Retina (tissue), 1 donor: ENCODE measurements at places on chromosomes 11 and 22.
A peak's percentile ranks its signal among the peaks of the same experiment; 100 is the strongest.

- DNase-seq: no peak
Measured at GRCh38 chr11:21474529-21474928, 718.4 kb upstream of the ANO5 start.

DNA sequence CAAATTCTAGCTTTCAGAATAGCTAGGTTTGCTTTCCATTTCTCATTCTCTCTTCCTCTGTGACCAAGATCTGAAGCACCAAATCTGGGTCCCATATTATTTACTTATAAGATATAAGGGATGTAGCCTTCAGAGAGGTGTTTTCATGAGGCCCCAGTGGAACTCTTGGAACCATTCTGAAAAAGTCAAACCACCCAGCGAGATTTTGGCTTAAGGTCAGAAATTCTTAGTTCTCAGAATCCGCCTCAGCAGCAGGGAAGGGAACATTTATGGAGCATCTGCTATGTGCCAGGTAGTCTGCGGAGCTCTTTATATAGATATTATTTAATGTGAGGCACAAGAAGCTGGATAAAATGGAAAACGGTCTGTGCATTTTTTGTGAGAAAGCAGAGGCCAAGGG is 6.3 kb downstream of the NAV2 start:
- DNase-seq: no peak

GRCh38 chr11:65778901-65779668 is 1.7 kb downstream of the AP5B1 start:
- no peak for DNase-seq

DNA sequence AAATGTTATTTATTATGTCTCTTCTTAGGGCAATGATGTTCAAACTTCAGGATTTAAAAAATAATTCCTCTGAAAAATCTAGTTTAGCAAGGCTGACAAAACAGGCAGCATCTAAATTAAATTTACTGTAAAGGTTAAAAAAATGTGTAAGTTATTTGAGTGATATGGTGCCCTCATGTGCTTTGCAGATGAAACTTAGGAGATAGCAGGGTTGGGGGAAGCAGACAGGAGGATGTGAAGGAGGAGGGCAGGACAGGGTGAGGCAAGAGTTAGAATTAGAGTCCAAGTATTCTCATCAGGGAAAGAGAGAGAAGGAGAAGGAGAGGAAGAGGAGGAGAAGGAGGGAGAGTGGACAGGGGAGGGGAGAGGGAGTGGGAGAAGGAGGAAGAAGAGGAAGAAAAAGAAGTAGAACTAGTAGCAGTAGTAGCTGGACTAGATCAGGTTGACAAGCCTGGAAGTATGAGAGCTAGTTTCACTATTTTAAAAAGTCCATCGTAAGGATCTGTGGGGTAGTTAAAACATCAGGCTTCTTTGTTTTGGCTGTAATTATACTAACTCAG is 141.2 kb upstream of the SESN3 start:
- DNase-seq: no peak

GRCh38 chr22:19517171-19517500 is 7.1 kb downstream of the CLDN5 start:
- no peak for DNase-seq

DNA sequence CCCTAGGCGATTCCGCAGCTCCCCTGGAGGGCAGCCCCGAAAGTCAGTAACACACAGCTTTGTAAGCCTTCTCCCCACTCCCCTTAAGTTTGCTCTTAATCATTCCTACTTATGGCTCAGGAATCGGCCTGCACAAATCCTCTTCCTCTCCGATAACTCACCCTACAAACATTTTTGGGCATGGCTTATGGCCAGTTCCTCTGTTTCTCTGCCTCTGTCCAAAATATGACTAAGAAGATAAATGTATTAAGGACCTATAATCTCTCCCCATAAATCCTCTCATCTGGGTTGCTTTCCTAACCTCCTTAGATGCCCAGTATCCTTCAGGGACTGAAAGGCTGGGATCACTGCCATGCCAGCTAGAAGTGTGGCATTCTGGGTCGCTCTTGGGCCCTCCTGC is 41.0 kb downstream of the PAMR1 start:
- no peak for DNase-seq

- no peak for DNase-seq
Measured at GRCh38 chr22:23158516-23159290, 13.4 kb downstream of the RAB36 start.

GRCh38 chr11:103619938-103620337 is 416.5 kb upstream of the DDI1 start:
- no peak for DNase-seq

- no peak for DNase-seq
Measured at GRCh38 chr22:44823806-44824205, 71.4 kb downstream of the ARHGAP8 start.

GRCh38 chr11:59962107-59962482 is 1.7 kb upstream of the OOSP4A start:
- no peak for DNase-seq

- no peak for DNase-seq
Measured at GRCh38 chr11:46836870-46837269, 9.2 kb downstream of the CKAP5 start.

DNA sequence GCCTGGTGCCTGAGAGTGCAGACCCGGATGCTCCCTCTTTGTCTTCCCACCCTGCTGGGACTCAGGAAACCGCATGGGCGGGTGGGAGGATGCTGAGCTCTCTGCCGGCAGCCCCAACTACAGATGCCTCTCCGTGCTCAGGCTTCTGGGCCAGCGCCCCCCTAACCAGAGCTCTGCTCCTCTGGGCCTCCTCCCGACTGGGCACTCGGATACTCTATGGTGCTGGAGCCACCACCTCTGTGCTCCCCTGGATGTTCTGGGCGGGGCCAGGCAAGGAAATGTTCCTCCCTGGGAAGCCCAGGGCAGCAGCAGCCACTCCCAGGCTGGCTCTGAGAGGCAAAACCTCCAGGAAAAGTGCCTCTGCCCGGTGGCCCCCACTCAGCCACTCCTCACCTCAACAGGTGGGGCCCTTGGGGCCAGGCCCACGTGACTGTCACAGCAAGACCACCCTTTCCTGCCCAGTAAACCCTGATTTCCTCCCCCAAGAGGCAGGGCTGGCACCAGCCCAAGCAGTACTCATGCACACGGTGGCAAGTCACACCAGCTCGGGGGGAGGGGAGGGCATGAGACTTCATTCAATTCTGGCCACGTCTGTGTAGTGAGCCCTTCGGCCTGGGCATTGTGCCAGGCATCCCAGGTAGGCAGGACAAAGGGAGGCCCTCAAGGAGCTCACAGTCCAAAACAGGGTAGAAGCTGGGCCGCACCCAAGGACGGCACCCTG is 54.7 kb upstream of the TCF20 start:
- no peak for DNase-seq

- DNase-seq: no peak
Measured at GRCh38 chr11:119993722-119994121, 144.2 kb downstream of the TRIM29 start.

GRCh38 chr11:71420455-71421241 is 27.5 kb downstream of the DHCR7 start:
- peak; percentile 64 for DNase-seq

- no peak for DNase-seq
Measured at GRCh38 chr11:19080579-19080993, 20.1 kb upstream of the MRGPRX2 start.

DNA sequence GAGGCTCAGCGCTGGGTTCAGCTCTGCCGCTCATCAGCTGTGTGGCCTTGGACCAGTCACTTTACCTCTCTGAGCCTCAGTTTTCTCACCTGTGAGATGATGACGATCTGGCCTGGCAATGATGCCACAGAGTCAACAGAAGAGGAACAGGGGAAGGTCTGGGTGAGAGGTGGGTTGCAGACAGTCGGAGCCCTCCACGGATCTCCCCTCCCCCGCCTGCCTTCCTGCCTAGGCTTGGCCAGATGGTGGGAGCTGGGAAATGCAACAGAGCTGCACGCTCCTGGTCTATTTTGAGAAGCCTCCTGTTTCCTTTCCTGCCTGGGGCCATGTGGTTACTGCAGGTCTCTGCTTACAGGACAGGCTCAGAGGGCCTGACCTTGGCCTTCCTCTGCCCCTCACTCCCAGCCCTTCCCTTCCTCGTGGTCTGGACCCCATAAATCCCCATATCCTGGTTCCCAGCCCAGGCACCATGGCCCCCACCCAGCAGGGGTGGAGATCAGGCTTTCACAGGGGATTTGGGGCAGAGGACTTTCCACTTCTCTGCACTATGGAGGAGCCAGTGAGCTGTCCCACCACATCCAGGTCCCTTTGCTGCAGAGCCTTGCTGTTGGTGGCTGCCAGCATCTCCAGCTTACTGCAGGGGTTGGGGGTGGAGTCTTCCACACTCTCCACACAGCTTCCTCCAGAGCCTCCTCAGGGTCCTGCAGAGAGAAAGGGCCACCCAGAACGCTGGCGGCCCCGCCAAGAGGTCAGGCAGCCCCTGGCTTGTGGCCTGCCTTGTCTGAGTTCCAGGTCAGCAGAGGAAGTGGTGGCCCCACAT is 46.9 kb downstream of the C11orf96 start:
- peak; percentile 41 for DNase-seq

DNA sequence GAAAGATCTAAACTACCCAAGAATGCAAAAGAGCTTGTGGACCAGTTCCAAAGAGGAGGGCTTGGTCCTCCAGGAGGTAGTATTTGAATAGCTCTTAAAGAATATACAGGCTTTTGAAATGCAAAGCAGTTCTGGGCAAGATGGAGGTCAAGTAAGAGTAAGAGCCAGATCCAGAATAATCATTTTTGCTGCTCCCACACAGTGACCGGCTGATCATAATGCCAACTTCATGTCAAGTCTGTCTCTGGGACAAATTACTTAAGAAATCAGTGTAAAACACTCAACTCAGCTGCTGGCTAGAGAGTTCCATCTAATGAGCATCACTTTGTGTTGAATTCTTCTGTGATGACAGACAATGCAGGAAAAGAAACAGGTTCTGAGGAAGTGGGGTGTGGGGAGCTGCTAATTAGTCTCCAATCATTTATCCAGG is 250.9 kb upstream of the NARS2 start:
- peak; percentile 55 for DNase-seq

- peak; percentile 41 for DNase-seq
Measured at GRCh38 chr11:116879800-116880625, 42.6 kb upstream of the APOA1 start.

DNA sequence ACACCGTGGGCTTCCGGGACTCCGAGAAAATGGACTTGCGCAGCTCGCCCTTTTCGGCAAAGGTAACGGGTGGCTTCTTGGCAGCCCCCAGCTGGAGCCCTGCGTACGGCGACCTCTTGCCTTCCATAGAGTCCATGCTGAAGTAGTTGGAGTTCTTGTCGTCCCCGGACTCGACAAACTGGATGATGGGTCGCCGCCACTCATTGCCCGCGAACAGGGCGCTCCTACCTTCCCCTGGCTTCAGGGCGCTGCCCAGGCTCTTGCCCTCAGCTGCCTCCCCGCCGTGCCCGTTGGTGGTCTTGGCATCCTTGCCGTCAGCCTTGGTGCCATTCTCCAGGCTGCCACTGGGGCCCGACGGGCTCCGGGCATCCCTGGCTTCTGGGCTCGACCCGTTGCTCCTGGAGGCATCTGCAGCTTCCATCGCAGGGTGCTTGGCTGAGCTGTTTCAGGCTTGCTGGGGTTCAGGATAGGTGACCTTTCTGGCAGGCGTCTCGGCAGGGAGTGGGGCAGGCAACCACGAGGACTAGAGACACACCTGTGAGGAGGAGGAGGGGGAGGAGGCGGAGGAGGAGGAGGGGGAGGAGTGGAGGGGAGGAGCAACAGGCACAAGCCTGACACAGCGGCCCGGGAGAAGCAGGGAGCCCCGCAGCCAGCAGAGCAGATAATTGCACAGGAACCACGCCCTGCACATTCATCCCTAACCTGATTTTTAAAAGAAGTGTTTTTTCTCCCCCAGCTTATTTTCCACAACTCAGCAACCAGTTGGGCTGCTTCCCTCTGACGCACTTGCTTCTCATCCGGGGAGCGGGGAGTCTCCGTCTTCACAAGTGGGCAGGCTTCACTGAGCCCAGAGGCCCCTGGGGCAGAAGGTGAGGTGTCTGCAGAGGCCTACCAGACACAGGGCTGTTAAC is at the start of gene TRIM29:
TSS of gene TRIM29 (minus strand) at position 503 of the 911 bp plus-strand sequence. CDS start at position 421, 82 bp downstream.
- DNase-seq: peak; percentile 4

DNA sequence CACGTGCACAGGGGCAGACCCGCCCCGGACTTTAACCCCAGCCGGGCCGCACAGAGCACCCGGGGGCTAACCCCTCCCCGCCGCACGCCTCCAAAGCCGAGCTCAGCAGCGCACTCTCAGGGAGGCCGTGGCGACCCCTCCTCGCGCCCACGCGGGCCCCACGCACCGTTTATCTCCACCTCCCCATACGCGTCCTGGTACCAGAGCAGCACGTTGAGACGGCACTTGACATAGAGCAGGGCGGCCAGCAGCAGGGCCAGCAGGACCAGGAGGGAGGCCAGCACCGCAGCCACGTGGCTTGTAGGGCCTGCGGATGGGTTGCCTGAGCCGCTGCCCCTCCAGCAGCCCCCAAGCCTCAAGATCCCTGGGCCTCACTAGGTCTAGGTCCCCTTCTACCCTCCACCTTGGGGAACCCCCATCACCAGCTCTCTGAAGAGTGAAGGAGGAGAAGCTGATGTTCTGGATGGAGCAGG is 7.1 kb downstream of the SIGIRR start:
- no peak for DNase-seq

- no peak for DNase-seq
Measured at GRCh38 chr11:22479208-22479607, 141.0 kb downstream of the SLC17A6 start.

DNA sequence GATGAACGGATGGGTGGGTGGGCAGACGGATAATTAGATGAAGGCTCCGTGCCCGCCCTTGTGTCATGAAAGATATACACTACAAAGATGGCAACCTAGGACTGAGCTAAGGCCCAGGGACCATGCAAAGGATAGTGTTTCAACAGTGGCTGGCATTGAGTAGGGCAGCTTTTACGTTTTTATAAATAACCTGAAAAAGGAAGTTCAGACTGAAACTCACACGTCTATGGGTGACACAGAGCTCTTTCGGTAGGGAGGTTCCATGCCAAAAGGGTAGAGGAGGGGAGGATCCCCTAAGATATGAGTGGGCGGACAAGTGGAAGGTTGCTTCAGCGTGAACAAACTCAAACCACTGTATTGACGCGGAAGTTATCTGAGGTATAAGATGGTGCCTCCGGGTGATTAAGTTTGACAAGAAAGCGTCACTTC is 90.5 kb downstream of the UBASH3B start:
- DNase-seq: no peak

DNA sequence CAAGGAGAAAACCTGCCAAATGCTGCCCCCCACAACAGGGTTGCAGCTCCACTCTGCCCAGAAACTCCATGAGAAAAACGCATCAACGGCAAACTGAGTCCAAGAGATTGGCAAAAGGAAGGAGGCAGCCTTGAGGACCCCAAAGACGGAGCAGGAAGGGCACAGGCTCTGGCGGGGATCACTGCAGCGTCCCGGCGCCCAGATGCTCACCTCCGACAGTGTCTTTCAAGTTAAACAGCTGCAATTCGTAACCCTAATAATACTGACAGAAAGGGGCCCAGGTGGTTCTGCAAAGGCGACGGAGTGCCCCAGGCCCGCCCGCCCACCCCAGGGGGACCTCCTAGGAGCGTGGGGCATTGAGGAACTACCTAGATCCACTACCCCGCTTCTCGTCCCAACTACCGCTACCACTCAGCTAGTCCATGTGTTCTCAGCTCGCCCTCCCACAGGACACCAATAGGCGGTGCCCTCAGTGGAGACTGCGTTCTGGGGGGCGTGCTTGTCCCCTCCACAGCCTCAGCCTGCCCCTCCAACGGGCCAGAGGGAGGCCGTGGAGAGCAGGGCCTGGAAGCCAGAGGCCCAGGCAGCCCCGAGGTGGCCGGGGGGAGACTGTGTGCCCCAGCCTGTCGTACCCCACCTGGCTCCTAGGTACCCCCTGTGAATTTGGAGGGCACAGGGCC is 127.4 kb downstream of the PHF21B start:
- DNase-seq: no peak
